ENCODE measurements at places on chromosomes 5 and 9.

DNA sequence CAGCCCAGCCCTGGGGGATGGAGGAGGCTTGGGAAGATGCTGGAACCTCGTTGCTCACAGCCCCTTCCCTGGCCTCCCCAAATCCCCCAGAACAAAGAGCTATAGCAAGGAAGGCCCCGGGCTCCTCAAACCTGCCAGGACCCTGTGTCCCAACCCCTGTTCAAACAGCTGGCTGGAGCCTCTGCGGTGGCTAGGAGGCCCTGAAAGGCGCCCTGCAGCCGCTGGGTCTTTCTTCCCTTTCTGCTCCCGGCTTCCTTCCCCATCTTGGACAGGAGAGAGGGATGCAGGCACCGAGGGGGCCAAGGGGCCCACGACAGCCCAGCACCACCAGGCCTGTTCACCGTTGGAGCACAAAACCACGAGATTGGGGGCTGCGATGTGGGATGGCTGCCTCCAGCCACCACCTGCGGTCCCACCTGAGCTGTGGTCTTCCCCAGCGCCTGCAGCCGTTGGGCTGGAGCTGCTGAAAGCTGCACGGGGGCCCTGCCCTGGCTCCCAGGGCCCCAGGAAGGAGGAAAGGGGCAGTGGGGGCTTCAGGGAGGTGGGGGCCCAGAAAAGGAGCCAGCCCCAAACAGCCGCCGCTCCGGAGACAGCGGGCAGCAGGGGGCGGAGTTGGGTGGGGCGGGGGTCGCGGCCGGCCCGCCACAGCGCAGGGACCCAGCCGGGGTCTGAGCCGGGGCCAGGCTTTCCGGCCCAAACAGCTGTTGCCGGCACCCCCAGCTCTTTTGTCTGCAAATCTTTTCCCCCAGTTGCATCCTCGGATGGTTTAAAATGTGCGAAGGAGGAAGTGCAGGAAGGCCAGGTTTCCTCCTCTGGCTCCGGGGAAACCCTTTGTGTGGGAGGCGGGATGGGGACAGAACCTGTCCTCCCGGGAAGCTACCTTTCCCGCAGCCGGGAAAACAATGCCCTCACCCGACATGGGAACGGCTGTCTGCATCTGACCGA lies 16.1 kb downstream of the NOTCH1 start:
- no peak for DNase-seq

GRCh38 chr5:173187054-173187743 lies 42.9 kb downstream of the BNIP1 start:
- no peak for DNase-seq

GRCh38 chr5:33433303-33434240 lies 7.2 kb upstream of the TARS1 start:
- DNase-seq = no peak

DNA sequence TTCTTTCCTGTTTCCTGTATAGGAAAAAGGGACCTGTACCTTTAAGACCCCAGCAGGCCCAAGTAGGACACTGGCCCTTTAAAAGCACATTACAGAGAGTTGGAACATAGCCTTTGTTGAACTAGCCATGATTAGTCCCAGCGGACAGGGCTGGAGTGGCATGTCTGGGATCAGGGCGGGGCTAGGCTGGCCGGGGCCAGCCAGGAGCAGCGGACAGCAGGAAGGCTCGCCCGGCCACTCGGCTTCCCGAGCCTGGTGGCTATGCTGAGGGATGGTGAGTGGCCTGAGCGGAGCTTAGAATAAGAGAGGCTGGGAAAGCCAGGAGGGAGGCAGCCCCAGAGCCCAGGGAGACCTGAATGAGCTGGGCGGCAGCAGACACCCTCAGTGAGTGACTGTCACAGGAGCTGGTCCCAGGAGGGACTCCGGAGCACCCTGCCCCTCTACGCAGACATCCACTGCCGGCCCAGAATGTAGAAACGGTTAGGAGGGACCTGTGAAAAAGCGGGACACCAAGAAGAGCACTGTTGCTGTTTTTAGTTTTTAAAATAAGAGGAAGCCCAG lies 92.1 kb downstream of the DAB2IP start:
- DNase-seq = no peak

GRCh38 chr9:92097997-92098482 lies 17.2 kb downstream of the SPTLC1 start:
- DNase-seq = peak; percentile 58

DNA sequence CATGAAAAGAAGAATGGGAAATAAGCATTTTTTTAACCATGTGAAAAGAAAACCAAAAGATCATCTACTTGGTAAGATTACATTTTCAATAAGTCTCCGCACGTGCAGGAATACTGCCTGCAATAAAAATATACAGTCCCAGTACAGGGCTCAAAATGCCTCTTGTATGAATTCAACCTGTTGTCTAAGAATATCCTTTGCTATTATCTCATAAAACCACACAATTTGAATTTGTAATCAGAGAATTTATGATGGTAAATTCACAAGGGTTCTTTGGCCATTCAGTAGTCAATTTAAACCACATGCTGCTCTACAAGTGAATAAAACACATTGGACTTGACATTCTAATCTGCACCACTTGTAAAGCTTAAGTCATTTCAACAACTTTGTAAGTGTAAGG lies 46.6 kb downstream of the ST8SIA4 start:
- no peak for DNase-seq

DNA sequence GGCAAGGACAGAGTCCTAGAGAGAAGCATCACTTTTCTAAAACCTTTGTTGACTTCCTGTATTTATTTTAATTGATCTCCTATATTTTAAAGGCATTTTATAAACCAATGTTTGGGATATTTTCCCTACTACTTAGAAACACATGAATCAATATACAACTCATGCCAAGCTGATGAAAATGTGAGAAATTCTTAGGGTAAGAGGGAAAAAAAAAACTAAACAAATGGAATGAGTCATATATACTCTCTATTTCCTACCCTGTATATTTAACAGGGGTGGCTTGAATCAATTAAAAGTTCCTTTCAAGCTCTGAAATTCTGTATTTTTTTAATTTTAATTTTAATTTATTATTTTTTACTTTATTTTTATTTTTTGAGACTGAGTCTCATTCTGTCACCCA lies 19.6 kb downstream of the BAAT start:
- DNase-seq = no peak

- DNase-seq = no peak
These were observed 102.5 kb upstream of the ADAMTS16 start for GRCh38 chr5:5037674-5038073.

GRCh38 chr5:146179696-146180095 lies 2.8 kb downstream of the LARS1 start:
- DNase-seq = no peak

- no peak for DNase-seq
These were observed 19.6 kb downstream of the CRB2 start for GRCh38 chr9:123375469-123376132.

GRCh38 chr5:52469420-52469819 lies 318.3 kb upstream of the ITGA1 start:
- no peak for DNase-seq

DNA sequence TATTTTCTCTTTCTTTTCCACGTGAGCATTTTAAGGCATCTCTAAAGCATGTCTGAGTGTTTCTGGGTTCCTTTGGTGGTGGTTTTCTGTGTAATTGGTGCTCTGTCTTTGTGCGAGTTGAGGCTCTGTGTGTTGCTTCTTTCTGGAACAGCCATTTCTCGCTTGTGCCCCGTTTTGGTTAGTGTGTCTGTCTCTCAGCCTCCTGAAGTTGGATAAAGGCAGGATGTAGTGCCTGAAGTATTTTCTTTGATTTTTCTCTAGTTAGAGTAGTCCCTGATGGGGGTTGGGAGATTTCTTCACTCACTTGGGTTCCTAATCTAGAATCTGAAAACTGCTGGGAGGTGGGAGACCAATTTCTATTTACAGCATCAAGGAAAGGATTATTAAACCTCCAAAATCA lies 129.7 kb upstream of the TMEM161B start:
- DNase-seq = no peak

GRCh38 chr5:9124071-9124470 lies 421.8 kb downstream of the SEMA5A start:
- no peak for DNase-seq

DNA sequence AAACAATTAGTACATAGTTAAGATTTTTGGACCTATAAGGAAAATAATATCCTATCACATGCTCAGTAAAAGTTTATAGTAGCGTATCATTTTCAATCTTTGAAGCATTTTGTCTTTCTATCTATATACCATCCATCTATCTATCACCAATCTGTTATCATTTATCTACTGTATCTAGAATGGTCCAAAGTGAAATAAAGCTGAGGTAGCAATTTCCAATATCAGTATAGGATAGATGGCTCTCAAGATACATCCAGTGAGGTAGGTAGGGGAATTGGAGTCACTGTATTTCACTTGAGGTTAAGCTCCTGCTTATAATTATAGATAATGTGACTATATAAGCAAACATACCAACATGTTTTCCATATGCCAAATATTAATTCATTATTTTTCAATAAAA lies 889.1 kb upstream of the CTNND2 start:
- DNase-seq = no peak

DNA sequence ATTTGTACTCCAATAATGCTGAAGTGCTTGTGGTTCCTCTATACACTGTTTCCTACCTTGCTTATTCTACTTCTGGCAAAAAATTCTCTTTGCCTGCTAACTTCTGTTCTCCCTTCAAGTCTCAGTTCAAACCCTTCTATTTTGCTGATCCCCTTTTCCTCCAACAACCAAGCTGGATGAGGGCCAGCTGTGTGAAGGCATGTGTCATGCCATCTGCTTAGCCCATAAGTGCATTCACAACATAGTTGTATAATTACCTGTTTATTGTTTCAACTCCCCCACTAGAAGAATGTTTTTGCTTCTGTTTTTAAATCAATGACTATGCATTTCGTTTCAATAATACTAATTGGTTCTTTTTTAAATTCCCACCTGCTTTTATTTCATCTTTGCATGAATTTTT lies 1951.4 kb upstream of the WWC1 start:
- no peak for DNase-seq

DNA sequence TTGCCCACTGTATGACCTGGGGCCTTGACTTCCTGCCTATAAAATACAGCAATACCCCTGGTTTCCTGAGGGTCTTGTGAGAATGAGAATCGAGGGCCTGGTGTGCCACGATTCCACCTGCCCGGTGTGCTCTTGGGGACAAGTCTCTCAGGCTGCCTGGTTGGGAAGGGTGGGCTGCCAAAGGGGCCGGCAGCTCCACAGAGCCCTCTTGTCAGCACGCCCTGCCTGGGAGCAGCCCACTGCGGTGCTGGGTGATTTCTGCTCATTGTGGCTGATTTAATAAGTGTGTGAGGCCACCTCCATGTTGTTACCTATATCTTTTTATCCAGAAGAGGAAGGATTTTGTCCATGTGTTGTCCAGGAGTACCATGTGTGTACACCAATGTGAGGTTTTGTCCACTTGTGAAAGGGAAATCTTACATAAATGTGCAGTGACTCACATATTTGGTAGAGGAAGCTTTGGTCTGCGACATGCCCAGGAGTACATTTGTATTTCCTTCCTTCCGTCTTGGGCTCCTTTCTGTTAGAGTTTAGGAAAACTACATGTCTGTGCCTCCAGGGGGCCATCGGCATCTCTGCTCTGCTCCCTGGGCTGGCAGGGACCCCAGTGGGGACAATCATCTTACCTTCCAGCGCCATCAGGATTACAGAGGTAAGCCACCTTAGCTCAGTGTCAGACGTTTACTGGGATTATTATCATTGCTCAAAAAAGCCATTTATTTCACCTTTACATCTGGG lies 108.6 kb downstream of the PHF2 start:
- no peak for DNase-seq

DNA sequence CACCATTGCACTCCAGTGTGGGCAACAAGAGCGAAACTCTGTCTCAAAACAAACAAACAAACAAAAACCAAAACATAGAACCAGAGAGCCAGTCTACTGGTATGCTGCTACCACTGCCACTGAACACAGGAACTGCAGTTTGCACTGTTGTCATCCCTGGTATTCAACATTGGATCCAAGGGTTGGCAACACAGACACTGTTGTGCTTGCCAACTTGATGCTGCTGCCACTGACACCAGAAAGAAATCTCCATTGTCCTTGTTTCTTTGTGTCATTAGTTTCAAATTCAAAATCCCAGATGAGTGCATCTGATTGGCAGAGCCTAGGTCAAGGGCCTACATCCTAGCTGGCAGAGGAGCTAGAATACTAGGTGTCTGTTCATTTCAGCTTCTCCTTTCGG lies 16.2 kb downstream of the HINT1 start:
- DNase-seq = no peak

- peak; percentile 63 for DNase-seq
These were observed 2.0 kb upstream of the CCL27 start for GRCh38 chr9:34664281-34665066.

- no peak for DNase-seq
These were observed 244.9 kb downstream of the IRX2 start for GRCh38 chr5:2506603-2507002.
